ENCODE measurements at places on chromosomes 2 and 18.

DNA sequence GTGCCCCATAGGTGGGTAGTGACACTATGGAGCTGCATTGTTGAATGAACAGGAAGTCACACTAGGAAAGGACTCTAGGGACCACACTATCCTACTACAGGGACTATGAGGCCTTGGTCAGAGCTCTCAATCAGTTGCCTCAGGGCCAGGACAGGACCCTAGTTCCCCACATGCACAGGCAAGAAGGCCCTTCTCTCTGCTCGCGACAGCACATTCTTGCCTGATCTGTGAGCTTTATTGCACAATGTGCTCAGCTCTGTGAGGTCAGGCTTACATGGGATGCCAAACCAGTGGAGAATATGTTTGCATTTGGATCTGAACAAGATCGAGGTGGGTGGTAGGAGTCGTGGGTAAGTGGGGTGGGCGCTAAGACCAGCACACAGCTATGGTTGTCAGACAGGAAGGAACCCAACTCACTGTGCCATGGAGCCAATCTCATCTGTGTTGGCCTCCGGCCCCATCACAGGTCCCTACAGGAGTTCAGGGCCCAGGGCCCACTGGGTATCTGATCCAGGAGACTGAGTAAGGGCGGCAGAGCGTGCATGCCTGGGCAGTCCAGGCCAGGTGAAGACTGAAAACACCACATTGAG, 8.0 kb downstream of the PCARE start:
- no peak for DNase-seq

DNA sequence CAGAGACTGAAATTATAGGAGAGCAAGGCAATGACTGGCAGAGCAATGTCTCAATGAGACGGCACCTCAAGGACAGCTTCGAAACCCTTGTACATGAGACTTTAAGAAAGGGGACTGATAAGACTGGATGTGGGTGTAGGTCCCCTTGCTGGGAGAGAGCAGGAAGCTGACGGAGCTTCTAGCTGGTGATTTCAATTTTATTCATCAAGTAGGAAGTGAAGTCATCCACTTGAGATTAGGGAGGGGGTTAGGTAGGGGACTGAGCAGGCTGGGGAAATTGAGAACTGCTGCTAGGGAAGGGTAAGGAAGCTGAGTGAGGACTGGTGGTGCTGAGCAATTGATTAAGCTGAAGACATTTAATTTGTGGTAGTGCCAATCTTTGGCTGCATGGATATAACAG, 99.5 kb upstream of the ITGB6 start:
- DNase-seq = no peak

DNA sequence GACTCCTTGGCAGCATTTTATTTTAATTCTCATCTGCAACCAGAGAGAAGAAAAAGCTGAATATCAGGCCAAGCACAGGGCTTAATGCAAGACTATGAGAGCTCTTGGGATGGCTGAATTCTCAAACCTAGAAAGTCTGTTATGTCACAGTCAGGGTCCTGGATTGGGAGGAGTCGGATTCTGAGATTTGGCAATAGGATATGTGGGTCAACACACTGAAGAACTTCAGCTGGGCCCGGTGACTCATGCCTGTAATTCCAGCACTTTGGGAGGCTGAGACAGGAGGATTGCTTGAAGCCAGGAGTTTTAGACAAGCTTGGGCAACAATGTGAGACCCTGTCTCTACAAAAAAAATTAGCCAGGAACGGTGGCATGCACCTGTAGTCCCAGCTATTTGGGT, 102.4 kb downstream of the COL3A1 start:
- no peak for DNase-seq

DNA sequence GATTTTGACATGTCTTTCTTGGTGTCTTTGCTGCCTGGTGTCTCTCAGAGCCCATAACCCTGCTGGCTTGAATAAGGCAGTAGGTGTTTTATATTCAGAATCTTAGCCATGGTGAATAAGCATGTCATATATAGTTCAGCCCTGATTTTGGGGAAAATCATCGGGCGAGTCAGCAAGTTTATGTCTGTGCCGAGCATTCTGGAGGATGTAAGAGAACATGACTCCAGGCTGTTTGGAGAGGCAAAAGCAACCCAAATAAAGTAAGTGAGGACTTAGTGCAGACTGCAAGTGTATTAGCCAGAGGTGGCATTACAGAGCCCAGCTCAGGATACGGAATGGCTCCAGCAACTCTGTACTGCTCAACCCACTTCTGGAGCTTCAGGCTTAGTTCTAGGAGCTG, 50.3 kb downstream of the TCF7L1 start:
- no peak for DNase-seq

DNA sequence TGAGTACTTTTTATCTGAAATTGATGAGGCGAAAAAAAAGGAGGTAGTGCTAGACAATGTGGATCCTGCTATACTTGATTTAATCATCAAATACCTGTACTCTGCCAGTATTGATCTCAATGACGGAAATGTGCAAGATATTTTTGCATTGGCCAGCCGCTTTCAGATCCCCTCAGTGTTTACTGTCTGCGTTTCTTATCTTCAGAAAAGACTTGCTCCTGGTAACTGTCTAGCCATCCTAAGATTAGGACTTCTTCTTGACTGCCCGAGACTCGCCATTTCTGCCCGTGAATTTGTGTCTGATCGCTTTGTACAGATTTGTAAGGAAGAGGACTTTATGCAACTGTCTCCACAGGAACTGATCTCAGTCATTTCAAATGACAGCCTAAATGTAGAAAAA, 453 bp downstream of the KLHL41 start:
- DNase-seq = no peak

GRCh38 chr2:96336873-96337272, 1.3 kb downstream of the NCAPH start:
- peak; percentile 46 for DNase-seq

DNA sequence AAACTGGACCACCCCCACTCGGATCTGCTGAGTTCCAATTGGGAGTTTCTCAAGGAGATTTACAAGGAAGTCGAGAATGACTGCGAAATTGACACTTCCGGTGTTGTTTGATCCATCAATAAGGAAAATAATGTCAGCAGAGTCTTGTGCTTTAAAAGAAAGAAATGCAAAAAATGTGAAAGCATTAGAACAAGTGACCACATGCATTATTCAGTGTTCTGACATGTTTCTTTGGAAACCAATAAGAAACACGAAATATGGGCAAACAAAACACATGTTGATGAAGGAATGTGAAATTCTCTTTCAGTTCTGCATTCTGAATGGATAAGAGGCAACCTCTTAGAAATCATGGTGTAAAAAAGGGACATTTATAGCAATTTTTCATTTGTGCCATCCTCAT, 25.9 kb downstream of the COL6A3 start:
- DNase-seq = no peak

DNA sequence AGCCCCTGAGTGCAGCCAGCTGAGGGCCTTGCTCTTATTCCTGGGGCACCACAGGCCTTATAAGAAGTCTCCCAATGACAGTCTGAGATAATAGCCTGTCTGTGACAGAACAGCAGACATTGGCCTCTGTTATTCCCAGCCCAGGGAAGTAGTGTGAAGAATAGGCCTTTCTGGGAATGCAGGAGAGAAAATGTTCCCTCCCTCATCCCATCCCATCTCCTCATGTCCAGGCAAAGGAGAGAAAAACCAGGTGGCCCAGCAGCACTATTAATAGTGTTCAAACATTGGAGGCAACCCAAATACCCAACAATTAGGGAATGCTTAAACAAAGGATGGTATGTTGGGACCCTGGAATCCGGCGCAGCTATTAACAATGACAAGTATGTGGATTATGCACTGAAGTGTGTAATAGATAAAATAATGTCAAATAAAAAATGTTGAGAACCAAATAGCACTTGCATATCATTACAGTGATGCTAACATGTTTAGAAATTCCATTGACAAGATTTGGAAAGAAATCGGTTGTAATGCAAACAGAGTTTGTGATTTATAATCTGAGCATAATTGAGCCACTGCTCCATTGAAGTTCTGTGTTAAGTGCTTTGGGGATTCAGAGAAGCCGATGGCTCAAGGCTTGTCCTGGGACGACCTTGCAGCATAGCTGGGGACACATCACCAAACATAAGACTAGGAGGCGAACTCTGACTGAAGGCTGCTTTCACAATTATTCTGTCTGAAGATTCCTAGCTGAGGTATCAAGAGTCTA, 69.3 kb downstream of the LBH start:
- DNase-seq = peak; percentile 29

GRCh38 chr18:57819671-57820460, 16.8 kb upstream of the ATP8B1 start:
- DNase-seq = peak; percentile 99

- DNase-seq = no peak
These were observed 143.7 kb downstream of the ATL2 start for GRCh38 chr2:38233231-38233983.

- DNase-seq = no peak
These were observed 77.3 kb upstream of the SH3BP4 start for GRCh38 chr2:234874347-234875046.

DNA sequence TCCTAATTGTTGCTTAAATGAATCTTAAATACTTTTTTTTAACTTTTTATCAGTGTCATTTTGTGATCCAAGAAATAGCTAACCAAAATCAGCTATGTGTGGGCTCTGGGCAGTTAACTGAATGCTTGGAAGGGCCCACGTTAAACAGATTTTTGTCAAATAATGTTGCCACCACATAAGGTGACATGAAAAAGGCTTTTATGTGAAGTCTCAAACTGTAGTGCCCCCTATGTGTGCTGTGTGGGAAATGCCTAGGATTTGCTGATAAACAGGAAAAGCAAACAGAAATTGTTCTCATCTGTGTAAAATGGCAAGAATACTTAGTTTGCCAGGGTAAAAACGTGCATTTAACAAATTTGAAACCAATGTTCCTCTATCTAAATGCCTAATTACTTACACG, 242.2 kb downstream of the ZNF516 start:
- peak; percentile 16 for DNase-seq

DNA sequence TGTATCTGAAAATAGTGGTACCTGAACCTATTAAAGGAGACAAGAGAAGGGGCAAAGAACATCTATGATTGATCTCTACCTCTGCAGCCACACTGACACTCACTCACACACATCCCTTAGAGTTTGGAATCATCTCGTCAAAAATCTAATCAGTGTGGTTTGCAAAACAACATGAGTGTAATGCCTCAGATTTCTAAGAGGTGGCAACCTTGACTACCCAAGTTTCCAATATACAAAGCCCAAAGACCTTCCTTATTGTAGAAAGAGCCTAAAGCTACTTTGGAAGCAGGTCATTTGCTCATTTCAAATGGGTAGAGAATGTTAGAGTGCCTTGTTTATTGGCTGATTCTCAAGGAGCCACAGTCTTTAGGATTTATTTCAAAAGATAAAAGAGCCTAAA, 444.9 kb downstream of the ARHGAP15 start:
- DNase-seq = no peak

DNA sequence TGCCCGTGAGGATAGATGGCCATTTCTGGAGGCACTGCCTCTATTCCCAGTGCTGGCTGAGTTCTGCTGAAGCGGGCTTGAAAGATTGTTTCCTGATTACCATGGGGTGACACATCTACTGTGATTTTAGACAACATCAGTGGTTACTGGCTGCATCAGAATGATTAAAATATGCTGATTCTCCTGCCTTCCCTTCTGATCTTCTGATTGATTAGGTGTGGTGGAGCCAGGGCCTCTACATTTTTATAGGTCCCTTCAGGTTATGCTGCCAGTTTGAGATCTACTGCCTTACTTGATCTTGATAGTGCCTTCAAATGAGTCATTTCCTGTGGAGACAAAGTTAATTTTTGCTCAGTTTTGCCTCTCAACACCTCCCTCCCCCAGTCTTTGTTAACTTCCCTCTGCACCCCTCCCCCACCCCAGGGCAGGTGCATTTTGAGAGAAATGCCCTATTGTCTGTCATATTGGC, 31.6 kb upstream of the SNORC start:
- peak; percentile 34 for DNase-seq

GRCh38 chr2:219733106-219733505, 105.7 kb downstream of the SLC4A3 start:
- no peak for DNase-seq

DNA sequence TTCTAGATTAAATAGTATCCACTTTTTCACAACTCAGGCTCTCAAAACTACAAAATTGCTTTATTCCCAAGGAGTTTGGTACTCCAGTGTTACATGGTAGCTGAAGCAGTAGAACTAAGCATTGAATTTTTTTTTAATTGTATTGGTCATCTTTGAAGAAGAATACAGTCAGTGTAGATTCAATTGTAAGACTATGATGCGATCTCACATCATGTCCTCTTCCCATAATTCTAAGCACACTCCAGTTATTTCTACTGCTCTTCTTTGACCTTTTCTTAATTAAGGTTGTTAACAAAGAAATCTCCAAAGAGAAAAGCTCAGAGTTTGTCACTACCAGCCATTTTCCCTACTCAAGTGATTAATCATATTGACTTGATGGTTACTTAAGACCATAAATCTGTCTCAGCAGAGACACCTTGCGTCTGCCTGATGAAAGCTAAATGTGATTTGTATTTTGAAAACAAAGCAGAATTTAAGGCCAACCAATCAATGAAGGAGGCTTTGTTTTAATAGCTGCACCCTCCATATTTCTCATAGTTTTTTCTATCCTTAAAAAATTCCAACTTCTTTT, 130.2 kb downstream of the DTNA start:
- DNase-seq = no peak

- no peak for DNase-seq
These were observed 170.6 kb upstream of the SPHKAP start for GRCh38 chr2:228352048-228352447.

DNA sequence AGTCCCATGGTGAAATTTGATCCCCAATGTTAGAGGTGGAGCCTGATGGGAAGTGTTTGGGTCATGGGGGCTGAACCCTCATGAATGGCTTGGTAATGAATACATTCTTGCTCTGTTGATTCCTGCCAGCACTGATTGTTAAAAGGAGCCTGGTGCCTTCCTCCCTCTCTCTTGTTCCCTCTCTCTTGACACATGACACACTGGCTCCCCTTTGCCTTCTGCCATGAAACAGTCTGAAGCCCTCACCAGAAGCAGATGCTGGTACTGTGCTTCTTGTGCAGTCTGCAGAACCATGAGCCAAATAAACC, 30.6 kb upstream of the EPC2 start:
- DNase-seq = no peak

- no peak for DNase-seq
These were observed 547.3 kb downstream of the PLCL1 start for GRCh38 chr2:198351647-198352046.

DNA sequence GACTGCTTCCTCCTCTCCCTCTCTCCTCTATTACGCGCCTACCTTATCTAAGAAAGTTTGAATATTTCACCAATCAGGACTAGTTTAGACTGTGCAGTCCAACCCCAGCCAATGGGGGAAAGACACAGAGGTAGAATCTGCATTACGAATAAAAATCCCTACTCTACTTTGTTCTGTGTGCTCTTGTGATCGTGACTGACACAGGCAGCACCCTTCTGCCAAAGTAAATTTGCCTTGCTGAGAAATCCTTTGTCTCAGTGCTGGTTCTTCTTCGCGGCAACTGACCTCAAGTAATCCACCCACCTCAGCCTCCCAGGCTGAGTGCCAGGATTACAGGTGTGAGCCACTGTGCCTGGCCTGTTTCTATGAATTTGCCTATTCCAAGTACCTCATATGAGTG, 8.6 kb upstream of the CDCA7 start:
- no peak for DNase-seq

DNA sequence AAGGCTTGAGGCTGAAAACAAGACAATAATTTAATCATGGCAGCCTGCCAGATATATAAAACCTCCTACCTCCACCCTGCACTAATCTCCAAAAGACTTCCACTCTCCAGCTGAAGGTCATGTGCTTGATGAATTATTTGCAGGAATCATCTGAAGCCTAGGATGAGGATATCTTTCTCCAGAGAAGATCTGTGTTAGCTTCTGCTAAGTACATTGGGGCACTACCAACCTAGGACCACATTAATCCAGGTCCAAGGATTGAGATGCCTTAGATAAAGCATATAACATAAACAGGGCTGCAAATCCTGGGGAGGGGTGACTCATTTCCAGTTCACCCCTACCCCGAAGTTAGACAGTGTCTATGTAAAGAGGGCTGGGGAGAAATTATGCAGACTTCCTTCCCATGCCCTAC, 80.5 kb upstream of the FRZB start:
- DNase-seq = peak; percentile 4
